ENCODE measurements at places on chromosomes 4 and X.

DNA sequence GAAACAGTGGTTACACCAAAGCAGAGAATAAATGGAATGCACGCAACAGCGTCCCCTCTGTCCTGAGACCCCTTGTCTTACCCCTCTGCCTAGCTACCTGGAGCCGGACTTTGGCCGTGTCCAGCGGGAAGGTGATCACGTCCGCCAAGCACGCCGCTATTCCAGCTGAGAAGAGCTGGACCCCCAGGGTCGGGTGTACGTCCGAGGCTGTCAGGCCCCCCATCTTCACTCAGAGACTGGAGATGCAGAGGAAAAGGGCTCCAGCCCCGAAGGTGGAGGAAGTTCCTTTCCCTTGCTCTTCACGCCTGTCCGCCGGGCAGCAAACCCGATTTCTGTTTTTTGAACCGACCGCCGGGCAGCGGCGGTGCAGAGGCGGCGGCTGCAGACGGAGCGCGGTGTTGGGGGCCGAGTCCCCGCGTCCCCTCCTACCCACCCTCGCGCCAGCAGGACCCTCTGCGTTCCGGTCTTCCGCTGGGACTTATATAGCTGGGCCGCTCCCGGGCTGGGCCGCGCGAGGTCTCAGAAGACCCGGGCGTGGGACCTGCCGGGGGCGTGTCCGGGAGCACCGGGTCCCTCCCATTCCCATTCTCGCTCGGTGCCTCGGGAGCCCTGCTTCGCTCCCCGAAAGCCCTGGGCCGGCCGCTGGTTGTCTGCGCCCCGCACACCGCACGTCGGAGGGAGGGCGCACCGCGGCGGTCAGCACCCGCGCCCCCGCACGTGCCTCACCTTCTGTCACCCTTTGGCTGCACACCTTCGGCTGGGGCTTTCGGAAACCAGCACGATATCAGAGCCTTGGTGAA, at the start of gene UCP1:
UCP1 (minus strand) TSS at position 455 of the 800 bp plus-strand sequence; CDS start at position 223, 232 bp downstream.
- DNase-seq = peak; percentile 9

DNA sequence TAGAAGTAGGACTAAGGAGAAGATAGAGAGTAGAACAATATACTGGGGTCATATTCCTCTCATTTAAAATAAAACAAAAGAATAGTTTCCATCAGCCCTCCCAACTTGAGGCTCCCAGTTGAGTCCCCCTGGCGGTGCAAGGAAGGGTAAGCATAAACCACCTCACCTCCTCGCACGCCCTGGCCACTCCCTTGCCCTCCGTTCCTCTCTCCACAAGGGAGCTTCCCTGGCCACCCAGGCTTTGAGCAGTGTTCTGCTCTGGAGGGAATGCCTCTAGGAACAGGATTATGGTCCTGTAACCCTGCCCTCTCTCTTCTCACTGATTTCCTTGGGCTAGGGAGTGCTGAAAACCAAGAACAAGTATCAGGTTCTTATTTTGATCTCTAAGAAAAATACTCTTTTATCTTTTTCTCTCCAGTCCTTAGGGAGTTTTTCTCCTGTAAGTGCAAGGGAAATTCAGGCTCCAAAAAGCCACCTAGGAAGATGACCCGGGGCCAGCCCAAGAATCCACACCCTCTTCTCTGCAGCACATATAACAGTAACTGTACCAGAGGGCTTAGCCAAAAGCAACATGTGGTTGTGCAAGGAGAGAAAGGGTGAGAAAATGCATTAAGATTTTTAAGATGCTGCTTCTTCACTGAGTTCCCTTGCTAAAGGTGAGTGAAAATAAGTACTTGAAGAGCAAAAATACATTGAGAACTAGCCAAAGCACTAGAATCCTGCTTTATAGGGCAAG, 69.9 kb downstream of the USP38 start:
- no peak for DNase-seq

DNA sequence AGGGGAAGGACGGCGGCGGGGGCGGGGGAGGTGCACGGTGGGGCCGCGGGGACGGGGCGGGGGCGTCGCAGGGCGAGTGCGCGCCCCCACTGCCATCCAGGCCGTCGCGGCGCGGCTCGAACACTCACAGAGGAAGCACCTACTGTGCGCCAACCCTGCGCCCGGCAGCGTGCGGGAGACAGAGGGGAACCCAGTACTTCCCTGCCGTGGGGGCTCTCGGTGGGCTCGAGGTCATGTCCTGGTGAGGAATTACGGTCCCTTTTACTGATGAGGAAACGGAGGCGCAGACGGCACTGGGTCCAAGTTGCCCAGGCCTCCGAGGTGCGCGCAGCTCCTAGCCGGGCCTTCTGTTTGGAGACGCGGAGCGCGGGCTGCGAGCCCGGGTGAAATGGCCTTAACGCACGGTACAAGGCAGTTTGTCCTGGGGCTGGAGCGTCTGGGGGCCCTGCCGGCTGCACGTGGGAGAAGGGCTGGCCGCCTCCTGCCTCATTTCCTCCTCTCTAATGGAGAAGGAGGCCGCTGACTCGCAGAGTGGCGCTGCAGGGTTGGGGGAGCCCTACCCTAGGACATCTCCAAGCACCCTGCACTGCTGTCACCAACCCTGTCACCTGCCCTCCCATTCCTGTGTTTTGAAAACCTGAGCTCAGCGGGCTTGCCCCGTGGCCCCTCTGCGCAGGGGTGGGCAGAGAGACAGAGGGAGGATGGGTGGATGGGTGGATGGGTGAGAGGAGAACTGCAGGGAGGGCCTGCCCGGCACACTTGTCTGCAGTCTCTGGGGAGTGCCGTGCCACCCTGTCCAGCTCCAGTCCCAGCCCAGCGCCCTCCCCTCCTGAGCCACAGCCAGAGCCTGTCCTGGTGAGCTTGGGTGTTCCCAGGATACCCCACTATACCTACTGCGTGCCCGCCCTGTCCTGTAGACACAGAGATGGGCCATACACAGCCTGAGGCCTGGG, 106.0 kb downstream of the ADRA2C start:
- DNase-seq = no peak

- no peak for DNase-seq
These were observed 204.9 kb upstream of the MAGEB2 start for GRCh38 chrX:30010471-30010870.

- DNase-seq = no peak
These were observed 35.3 kb upstream of the NDUFC1 start for GRCh38 chr4:139337612-139338011.

All from fibroblast of skin of back (primary cell).